ENCODE measurements at places on chromosomes 7 and 10. TPM values are rescaled to one million over a fixed set of nuclear protein-coding genes. Genes with fewer than 3 reads are reported as not detected.

GIMAP6 gene
- 24.5 TPM for total RNA-seq

NPY4R2 gene
- not detected for total RNA-seq

LHFPL3 gene
- not detected for total RNA-seq

KLF14 gene
- total RNA-seq, result 0.10 TPM

STK31 gene
- total RNA-seq, result 0.62 TPM

MEST gene
- total RNA-seq, result 19.8 TPM

GJD4 gene
- total RNA-seq, result not detected

LIPN gene
- 0.32 TPM for total RNA-seq

DNA sequence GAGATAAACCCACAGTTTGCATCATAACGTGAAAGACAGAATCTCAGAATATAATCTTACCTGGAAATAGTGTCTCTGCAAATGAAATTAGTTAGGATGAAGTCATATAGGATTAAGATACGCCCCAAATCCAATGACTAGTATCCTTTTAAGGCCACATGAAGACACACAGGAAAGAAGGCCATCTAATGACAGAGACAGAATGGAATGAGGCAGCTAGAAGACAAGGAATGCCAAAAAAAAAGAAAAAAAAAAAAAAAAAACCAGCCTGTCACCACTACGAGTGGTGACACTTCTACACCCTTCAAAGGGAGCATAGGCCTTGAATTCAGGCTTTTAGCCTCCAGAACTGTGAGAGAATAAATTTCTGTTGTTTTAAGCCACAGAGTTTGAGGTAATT lies 82.9 kb downstream of the HYCC1 start:
- DNase-seq, result no peak

DNA sequence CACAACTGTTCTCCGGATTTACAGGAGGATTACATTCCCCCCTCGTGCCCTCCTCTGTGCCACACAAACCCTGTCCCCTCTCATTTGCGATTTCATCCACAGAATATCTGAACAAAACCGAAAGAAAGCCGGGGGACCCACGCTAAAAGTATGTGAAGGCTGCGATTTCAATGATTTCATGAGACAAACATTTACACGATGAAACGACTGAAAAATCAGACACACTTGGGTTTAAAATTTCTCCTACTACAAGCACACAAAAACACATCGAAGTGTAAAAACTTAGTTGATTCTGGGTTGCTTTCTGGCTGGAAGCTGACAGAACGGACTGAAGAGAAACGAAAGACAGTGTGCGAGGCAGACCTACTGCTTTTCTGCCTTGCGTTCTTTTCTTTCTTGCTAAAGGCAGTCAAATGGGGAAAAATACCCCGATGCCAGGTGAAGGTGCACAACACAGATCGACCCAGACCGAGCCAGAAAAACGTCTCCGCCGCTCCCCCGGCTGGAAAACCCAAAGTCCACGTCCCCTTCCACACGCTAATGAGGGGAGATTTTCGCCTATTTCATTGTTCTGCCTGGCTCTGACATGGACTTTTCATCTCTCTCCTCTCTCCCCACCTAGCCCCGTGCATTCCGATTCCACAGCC lies 1.2 kb downstream of the HIPK2 start:
- no peak for DNase-seq

DNA sequence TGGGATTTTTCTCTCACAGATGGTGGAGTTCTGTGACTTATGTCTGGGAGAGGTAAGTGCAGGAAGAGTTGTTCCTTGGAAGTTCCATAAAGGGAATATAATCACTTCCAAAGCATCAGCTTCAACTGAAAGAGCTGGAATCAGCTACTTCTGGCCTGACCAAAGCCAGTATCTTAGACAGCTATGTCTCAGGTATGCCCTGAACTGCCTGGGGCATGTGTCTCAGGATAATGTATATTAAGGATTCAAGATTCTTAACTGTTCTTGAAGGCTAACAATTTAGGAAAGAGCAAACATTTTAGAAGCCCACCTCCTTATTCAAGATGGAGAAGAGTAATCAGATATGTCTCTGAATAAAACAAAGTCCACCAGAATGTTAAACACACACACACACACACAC lies 12.4 kb upstream of the NOBOX start:
- no peak for DNase-seq

GRCh38 chr10:17655567-17656146 lies 11.7 kb downstream of the STAM start:
- DNase-seq, result no peak
